Activated CD8-positive, alpha-beta memory T cell treated with anti-CD3 and anti-CD28 coated beads for 1 hour (primary cell): ENCODE measurements at places on chromosomes 6 and 20.
A peak's percentile ranks its signal among the peaks of the same experiment; 100 is the strongest.

DNA sequence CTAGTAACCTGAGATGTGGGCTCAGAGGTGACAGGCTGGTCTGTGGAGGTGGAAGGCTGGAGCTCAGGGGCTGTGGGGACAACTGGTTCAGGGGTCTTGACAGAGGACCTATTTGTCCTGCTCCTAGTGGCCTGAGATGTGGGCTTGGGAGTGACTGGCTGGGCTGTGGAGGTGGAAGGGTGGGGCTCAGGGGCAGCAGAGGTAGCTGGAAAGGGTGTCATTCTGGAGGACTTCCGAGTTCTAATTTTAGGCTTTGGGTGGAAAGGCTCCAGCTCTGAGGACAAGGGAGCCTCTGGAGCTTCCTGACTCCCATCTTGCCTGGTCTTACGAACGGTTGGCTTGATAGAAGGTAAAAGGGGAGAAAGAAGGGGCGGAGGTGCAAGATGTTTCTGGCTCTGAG is 11.5 kb downstream of the MDC1 start:
- DNase-seq = no peak

- DNase-seq = no peak
Measured at GRCh38 chr20:31818376-31818908, 714 bp upstream of the MYLK2 start.

- DNase-seq = no peak
Measured at GRCh38 chr20:31485450-31486339, 10.6 kb downstream of the REM1 start.

GRCh38 chr20:63552481-63553249 is 1.3 kb upstream of the FNDC11 start:
- DNase-seq = no peak

DNA sequence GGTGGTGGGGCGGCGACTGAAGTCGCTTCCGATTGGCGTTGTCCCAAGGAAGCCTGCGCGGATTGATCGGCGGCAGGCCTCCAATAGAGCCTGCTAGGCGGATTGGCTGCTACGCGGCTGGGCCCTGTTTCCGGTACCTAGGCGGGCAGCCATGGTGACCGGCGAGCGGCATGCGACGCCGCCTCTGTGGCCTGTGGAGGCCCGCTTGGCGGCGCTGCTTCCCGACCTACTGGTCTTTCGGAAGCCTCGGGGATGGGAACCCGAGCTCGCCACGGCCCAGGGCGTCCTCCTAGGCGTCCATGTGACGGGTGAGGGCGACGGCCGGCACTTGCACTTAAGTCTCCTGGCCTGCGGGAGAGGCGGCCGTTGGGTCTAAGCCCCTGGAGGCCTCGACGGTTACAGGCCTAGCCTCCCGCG is 28.1 kb downstream of the NFYA start:
- DNase-seq = no peak

DNA sequence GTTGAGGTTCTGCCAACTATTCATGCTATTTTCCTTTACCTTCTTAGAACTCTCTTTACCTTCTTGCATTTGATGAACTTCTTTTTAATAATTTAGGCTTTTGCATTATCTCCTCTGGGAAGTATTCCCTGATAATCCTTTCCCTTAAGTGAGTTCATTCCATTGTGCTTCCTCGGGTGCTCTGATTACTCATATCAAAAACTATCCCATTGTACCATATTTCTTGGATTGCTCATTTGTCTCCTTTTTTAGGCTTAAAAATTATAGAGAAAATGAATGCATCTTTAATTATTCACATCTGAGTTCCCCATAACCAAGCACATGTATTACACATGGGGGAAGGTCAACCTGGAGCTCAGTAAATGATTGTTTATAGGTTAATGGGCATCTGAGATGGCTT is 2.5 kb downstream of the CALHM4 start:
- no peak for DNase-seq

- no peak for DNase-seq
Measured at GRCh38 chr20:49508435-49509199, 26.1 kb upstream of the KCNB1 start.

DNA sequence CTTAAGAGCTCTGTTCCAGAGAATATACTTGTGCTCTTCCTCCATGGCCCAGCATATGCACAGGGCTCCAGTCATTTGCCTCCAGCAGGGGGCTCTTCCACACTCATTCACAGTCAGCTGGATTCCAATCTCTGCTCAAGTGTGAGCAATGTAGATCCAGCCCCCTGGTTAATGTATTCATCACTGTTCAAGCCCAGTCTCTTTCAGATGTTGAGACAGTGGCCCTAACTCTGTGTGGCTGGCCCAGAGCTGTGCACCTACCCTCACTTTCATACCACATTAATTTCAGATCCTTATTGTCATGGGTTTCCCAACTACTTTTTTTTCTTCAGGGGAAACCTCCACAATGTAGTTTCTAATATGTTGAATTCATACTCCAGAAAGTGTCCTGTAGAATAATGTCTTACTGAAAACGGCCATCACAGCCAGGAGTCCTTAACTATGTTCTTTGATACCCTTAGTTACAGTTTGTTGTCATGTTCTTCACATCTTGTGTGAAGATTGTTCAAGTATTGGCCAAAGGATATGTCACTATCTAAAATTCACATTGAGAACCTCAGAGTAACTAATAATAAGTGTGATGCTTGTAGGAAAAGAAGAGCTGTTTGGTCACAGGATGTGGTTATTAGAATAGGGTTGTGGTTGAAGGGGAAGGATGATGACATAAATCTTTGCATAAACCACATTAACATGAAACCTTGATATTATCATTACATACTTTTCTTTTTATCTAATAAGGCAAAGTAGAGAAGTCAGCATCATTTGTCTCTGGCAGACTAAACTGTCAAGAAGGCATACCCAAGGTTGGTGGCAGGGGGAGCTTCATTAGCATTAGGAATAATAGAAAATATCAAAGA is 14.4 kb upstream of the HLA-DQA1 start:
- peak; percentile 10 for DNase-seq

- DNase-seq = no peak
Measured at GRCh38 chr20:46050885-46051284, 21.9 kb downstream of the SLC12A5 start.

DNA sequence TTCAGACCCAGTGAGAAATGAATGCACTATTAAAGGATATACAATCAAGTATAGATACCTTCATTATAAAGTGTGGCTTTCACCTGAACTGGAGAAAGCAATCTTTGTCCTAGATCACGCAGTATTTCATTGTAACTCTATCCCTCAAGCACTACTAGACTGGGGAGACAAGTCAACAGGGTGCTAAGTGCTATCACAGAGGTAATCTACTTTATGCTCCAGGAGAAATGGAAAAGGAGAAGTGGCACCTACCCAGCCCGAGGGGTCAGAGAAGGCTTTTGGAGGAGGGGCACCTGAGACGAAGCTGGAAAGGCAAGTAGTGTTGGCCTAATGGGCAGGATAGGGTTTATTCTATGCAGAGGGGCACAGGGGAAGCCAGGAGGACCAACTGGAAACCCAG is 17.1 kb downstream of the ZHX3 start:
- no peak for DNase-seq

DNA sequence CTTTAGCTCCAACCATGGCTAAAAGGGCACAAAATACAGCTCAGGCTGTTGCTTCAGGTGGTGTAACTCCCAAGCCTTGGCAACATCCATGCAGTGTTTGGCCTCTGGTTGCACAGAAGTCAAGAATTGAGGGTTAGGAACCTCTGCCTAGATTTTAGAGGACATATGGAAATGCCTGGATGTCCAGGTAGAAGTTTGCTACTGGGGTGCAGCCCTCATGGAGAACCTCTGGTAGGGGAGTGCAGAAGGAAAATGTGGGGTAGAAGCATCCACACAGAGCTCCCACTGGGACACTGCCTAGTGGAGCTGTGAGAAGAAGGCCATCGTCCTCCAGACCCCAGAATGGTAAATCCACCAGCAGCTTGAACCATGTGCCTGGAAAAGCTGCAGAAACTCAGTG is 1453.8 kb upstream of the EYS start:
- DNase-seq = no peak

DNA sequence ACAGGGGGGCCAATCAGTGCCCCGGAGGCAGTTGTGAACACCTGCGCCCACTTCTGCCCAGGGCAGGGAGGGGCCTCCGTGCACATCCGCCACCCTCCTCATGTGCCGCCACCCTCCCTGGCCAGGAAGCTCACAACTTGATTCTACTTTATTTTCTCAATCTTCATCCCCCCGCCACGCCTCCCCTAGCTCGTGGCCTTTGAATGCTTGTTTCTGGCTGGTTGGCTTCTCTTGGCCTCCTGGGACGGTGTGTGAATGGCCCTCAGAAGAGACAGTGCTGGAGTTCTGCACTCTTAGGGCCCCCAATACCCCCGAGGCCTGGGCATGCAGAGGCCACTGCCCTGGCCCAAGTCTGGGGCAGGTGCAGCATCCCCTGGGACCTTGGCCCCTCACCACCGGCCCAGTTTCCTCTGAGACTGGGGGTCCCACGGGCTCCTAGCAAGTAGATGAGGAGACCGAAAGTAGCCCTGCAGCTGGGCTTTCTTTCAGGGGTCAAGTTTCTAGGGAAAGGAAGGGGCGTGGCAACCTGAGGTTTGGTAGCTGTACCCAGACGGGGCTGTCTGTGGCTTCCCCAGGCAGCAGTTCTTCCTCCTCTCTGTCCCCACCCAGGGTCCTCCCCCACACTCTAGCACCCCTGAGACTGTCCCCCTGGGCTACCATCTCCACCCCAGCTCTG is 1.3 kb downstream of the RGS19 start:
- no peak for DNase-seq

- DNase-seq = no peak
Measured at GRCh38 chr20:56788041-56788670, 159.1 kb downstream of the TFAP2C start.

GRCh38 chr20:43985121-43985520 is 70.5 kb downstream of the TOX2 start:
- no peak for DNase-seq

- DNase-seq = no peak
Measured at GRCh38 chr20:40578961-40579360, 110.1 kb downstream of the MAFB start.

DNA sequence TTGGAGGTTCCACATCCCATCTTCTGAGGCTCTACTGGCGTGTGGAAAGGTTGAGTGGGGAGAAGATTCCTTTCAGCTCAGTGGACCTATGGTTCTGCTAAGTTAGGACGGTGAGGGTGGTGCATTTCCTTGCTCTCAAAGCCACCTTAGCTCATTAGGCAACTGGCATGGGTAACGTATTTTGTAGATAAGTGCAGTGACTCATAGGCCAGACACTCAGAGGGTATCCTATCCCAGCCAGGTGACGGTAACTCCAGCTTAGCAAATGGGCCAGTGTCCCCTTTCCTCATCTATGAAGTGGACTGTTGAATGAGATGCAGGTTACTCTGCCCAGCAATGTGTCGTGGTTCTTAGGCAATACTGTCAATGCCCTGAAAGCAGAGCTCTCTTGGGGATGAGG is 3.7 kb downstream of the RPS6KA2 start:
- no peak for DNase-seq

- DNase-seq = no peak
Measured at GRCh38 chr6:102215425-102215824, 821.9 kb downstream of the GRIK2 start.

DNA sequence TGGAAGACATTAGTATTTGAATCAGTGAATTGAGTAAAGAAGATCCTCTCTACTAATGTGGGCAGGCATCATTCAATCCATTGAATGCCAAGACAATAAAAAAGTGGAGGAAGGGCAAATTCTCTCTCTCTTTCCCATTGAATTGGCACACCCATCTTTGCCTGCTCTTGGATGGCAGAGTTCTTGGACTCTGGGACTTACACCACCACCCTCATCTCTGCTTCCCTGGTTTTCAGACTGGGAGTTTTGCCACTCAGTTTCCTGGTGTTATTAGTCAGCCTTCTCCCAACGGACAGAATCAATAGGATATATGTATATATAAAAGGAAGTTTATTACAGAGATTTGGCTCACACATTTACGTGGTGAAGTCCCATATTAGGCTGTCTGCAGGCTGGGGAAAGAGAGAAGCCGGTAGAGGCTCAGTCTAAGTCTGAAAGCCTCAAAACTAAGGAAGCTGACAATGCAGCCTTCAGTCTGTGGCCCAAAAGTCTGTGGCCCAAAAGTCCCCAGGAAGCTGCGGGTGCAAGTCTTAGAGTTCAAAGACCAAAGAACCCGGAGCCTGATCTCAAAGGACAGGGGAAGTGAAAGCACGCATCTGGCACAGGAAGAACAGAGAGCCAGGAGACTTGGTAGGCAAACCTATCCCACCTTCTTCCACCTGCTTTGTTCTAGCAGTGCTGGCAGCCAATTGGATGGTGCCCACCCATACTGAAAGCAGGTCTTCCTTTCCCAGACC is 64.4 kb downstream of the SMPDL3A start:
- no peak for DNase-seq

- DNase-seq = no peak
Measured at GRCh38 chr6:47809873-47810272, 28.0 kb downstream of the OPN5 start.

GRCh38 chr6:30893001-30893591 is 8.8 kb downstream of the DDR1 start:
- no peak for DNase-seq

GRCh38 chr20:58374906-58375758 is 13.9 kb upstream of the VAPB start:
- no peak for DNase-seq

DNA sequence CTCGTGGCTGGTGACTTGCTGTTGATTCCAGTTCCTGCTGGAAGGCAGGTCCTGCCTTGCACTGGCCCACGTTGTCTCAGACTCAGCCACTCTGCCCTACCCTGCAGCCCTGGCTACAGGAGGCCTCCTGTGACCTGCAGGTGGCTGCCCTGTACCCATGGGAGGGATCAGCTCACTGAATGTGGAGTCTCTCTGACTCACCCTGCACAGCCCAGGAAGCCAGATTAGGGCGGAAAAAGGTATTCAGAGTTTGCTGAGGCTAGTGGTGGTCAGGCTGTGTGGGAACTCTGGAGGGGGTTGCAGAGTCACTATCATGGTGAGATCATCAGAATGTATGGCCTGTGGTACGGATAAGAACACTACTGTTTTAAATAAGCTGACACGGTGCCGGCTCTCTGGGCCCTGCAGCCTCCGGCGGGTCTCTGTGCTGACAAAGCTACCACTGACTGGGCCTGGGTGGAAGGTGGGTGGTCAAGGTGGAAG is 24.7 kb upstream of the PYGB start:
- DNase-seq = no peak

GRCh38 chr6:62528894-62529526 is 243.0 kb upstream of the KHDRBS2 start:
- DNase-seq = no peak

- DNase-seq = no peak
Measured at GRCh38 chr20:61556111-61556510, 304.1 kb downstream of the CDH4 start.

DNA sequence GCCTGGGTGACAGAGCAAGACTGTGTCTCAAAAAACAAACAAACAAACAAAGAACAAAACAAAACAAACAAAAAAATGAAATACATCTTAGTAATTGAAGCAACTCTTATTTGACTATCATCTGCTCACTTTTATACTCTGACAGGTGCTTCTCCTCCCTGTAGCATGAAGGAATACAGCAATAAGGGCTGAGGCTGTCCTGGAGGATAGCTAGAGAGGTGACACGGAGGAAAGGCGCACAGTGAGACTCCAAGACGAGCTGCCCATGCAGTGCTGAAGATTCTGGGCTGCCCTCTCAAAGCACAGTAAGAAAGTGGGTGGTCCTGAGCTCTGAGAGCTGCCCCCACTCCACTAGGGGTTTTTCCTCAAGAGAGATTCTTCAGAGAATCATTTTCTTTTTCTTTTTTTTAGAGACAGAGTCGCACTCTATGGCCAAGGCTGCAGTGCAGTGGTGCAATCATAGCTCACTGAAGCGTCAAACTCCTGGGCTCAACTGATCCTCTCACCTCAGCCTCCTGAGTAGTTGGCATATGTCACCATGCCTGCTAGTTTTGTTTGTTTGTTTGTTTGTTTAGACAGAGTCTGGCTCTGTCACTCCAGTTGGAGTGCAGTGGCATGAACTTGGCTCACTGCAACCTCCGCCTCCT is 50.0 kb downstream of the OSTM1 start:
- DNase-seq = no peak

- no peak for DNase-seq
Measured at GRCh38 chr6:133637874-133638273, 251.0 kb upstream of the TCF21 start.
